ENCODE measurements at places on chromosomes 2 and 18. TPM values are rescaled to one million over a fixed set of nuclear protein-coding genes. Genes with fewer than 3 reads are reported as not detected.

SLC14A1 gene
- total RNA-seq = 1.9 TPM

FEV gene
- not detected for total RNA-seq

DNA sequence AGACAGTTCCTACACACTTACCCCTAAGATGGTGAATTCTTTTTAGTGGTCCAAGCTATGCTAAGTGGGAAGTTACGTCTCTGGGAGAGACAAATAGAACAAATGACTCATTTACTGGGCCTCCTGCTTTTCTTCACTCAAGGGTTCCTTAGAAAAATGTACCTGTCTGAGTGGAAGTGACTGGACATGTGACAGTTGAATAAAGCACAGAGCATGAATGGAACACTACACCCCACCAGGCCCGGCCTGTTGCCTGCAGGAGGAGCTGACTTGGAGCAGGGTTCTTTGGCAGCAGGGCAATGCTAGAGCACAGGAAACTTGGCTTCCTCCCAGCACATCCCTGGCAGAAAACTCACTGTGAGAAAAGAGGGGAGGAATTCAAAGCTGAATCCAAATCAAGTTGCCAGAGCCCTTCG, 451.0 kb upstream of the SETBP1 start:
- DNase-seq = no peak

- DNase-seq = no peak
Measured at GRCh38 chr2:28729698-28730097, 21.9 kb upstream of the PPP1CB start.

GRCh38 chr2:143345887-143346787, 216.9 kb downstream of the ARHGAP15 start:
- DNase-seq = no peak

GRCh38 chr2:46937471-46937901, 21.9 kb upstream of the MCFD2 start:
- DNase-seq = no peak

- no peak for DNase-seq
Measured at GRCh38 chr18:79961527-79962291, 2.7 kb upstream of the HSBP1L1 start.

Measured in right lobe of liver (tissue), 6 donors.